ENCODE measurements at places on chromosomes 3 and 15.

- H3K4me1 ChIP-seq = no peaks in the 10 kb centered on the region
- no peak overlapping the region for H3K27ac ChIP-seq
- no peak for DNase-seq
- no peaks in the 10 kb centered on the region for H3K27me3 ChIP-seq
Observed at GRCh38 chr3:58184309-58184981, 26.3 kb downstream of the DNASE1L3 start.

- no peak for DNase-seq
- no peak overlapping the region for H3K27ac ChIP-seq
- H3K4me3 ChIP-seq = no peak overlapping the region
- no peaks in the 10 kb centered on the region for H3K27me3 ChIP-seq
- H3K4me1 ChIP-seq = no peaks in the 10 kb centered on the region
Observed at GRCh38 chr3:36259580-36259979, 120.7 kb upstream of the STAC start.

- DNase-seq = peak; percentile 37
- H3K27me3 ChIP-seq = no peaks in the 10 kb centered on the region
- H3K4me3 ChIP-seq = peak overlapping the region; percentile 65
- H3K4me1 ChIP-seq = peaks cover 51% of the 10 kb centered on the region
Observed at GRCh38 chr15:78103406-78104118, 11.2 kb downstream of the SH2D7 start.

- no peak overlapping the region for H3K4me3 ChIP-seq
- H3K27me3 ChIP-seq = peaks cover 43% of the 10 kb centered on the region
- DNase-seq = no peak
- no peaks in the 10 kb centered on the region for H3K4me1 ChIP-seq
- no peaks in the 10 kb centered on the region for H3K36me3 ChIP-seq
Observed at GRCh38 chr3:64111872-64112271, 88.6 kb upstream of the PSMD6 start.

DNA sequence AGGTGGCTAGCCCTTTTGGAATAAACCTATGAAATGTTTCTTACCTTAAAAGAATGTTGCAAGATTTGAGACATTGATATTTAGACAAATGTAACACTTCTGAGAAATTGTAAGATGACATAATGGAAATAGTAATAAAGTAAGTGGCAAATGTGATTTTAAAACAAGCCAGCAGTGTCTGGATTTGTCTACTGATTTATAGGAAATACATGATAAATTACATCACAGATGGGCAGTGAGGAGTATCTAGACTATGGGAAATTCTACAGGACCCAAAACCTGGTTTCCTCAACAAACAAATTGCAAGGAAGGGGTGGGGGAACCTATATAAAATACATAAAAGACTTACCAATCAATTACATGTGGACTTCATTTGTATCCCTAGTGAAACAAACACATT lies 37.1 kb downstream of the NANOGP8 start:
- H3K27ac ChIP-seq = no peak overlapping the region
- H3K27me3 ChIP-seq = no peaks in the 10 kb centered on the region
- no peaks in the 10 kb centered on the region for H3K4me1 ChIP-seq
- no peak overlapping the region for H3K4me3 ChIP-seq
- no peaks in the 10 kb centered on the region for H3K36me3 ChIP-seq

DNA sequence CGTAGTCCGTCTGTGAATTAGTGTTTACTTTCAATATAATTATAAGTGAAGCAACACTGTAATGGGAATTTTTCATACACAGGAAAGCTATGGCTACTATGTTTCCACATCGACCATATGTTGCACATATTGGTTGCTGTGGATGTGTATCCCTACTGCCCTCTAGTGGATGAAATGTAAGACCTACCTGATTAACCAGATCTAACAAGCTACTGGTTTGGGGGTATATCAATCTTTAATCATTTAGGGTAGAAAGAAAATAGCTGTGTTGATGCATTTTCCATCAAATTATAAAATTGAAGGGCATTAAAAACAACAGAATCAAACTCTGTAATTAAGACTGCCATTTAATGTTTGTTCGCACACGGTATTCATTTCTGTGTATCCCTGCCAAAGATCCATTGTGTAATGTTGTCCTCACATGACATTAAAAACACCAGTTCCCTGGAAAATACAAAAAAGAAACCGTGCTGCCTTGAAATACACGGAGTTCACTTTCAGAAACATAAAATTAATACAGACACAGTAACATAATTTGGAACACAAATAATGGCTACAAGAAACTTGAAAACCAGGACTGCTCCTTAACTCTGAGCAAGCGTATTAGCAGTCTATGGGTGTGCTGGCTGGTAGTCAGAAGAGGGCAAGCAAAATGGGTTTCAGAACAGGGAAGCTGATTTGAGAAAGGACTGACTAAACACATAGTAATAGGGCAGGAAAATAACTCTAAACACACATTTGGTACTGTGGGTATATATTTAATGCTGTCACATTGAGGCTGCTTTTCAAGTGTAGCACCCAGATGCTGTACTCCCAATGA lies 125.1 kb downstream of the TIGIT start:
- no peak overlapping the region for H3K4me3 ChIP-seq
- H3K27me3 ChIP-seq = no peaks in the 10 kb centered on the region
- H3K27ac ChIP-seq = no peak overlapping the region

DNA sequence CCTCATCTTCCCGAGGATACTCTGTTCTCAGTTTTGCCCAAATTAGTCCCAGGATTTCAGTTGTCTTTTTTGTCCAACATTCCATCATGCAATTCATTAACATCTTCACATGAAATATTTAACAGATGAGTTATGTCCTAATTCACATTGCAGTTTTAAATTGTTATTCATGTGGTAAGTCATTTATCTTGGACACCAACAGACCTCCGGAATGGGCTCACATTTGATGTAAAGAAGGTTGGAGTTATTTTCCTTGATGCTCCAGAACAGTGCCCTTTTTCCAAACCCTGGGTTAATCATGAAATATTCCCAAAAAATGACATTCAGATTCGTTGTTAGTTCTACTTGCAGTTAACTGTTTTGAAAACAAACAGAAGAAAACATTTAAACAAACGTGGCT lies 32.8 kb upstream of the LRTM1 start:
- no peak overlapping the region for H3K4me3 ChIP-seq
- no peaks in the 10 kb centered on the region for H3K4me1 ChIP-seq
- no peak for DNase-seq
- H3K36me3 ChIP-seq = no peaks in the 10 kb centered on the region
- H3K27me3 ChIP-seq = no peaks in the 10 kb centered on the region

DNA sequence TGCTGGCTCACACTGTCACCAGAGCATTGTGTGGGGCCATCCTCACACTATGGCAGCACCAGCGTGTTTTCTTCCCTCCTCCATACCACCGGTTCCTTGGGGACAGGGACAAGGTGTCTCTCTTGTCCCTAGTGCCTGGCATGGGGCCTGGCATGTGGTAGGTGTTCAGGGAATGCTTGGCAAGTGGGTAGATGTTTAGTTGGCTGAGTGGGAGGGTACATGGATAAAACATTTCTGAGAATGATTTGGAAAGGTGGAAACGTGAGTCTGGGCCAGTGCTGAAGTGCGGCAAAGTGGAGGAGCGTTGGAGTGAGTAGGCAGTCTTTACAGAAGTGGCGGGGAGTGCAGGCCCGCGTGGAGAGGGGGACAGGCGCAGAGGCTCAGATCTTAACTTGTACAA lies 15.0 kb downstream of the SNAPC5 start:
- no peak for DNase-seq
- peaks cover 10% of the 10 kb centered on the region for H3K4me1 ChIP-seq
- no peak overlapping the region for H3K4me3 ChIP-seq
- H3K27ac ChIP-seq = peak overlapping the region; percentile 37
- H3K36me3 ChIP-seq = peaks cover 7% of the 10 kb centered on the region

All from central memory CD8-positive, alpha-beta T cell (primary cell).